DND-41 (cell line): ENCODE measurements at places on chromosomes 16 and 17.

DNA sequence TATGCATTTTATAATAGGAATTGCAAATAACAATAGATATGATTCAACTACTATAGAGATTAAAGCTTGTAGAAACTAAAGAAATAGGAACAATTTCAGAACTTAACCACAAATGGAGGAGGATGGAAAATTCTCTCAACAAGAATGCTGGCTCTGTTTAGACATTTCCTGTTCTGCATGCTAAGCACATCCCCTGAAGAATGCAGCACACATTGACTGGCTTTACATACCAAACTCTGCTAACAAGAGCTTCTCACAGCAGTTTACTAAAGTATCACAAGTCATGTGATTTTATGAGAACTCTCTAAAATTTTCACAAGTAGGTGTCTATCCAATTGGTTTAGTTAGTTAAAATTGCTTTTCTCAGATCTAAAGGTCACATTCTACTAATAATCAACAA lies 85.2 kb downstream of the SPAG9 start:
- no peak for DNase-seq

GRCh38 chr17:66995944-66996343 lies 31.4 kb downstream of the CACNG4 start:
- DNase-seq = no peak

GRCh38 chr17:14746822-14747602 lies 446.1 kb downstream of the HS3ST3B1 start:
- DNase-seq = no peak

- DNase-seq = no peak
Observed at GRCh38 chr17:21231533-21231932, 17.6 kb upstream of the TMEM11 start.

DNA sequence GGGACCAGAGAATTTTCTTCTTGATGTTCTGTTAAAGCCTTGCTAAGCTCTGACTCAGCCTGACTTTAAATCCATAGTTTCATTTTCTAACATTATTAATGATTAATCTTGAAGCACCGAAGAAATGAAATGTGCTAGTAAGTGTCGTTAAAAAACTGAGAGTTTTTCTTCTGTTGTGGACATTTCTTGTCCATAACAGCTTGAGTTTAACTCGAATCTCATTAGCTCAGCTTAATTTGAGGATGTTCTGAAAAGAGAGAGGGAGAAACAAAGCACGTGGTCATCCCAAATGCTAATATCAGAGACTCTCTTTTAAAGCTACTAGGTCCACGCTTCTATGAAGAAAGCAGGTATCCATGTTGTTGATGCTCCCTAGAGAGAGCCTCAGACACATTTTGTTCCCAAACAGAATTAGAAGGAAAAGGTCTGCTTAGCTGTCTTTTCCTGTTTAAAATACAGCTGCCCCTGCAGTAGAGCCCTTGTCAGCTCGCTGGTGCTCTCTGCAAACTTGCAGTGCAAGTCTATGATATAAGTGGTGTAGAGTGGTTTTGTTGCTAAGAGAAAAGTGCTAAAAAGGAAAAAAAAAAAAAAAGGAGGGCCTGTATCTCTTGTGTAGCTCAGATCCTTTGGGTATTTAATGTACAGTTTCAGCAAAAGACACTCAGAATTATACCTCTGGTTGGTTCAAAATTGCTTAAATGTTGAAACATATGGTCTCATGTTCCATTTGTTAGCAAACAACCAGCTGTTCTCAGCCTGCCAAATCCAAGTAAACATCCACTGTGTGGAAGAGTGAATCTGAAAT lies 191.1 kb upstream of the TBX2 start:
- no peak for DNase-seq

DNA sequence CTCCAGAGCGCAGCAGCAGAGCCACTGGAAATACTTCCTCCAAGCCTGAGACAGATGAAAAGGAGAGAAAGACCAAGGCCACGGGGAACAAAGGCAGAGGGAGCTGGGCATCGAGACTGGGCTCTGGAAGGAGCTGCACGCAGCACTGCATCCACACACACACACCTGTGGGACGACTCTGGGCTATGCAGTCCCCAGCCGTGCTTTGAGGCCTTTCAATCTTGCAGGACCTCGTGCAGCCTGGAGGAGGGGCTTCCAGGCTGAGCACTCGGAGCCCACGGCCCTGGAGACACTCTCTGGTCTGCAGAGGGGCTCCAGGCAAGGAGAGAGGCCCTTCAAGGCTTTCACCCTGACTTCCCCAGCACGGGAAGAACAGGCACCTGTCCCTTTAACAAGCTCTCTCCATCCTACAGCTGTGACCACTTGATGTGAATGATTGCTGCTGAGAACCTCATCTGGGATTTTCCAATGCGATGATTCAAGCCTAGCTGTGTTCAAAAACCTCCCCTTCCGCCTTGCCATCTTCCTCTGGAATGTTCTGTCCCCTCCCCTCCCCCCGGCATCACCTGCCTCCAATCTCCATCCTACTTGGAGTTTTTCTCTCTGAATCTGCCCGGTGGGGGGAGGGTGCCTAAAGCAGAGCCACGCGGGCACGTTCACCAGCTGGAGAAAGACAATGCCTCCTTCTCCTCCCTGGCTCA lies 37.5 kb downstream of the RBFOX3 start:
- no peak for DNase-seq

- peak; percentile 64 for DNase-seq
Observed at GRCh38 chr17:35372846-35373533, 431 bp downstream of the SLFN11 start.

GRCh38 chr16:57016301-57016700 lies 26.9 kb downstream of the NLRC5 start:
- DNase-seq = no peak
